ENCODE measurements at places on chromosomes 3 and 15.

GRCh38 chr3:93931597-93932229 is 42.0 kb downstream of the PROS1 start:
- DNase-seq: no peak

DNA sequence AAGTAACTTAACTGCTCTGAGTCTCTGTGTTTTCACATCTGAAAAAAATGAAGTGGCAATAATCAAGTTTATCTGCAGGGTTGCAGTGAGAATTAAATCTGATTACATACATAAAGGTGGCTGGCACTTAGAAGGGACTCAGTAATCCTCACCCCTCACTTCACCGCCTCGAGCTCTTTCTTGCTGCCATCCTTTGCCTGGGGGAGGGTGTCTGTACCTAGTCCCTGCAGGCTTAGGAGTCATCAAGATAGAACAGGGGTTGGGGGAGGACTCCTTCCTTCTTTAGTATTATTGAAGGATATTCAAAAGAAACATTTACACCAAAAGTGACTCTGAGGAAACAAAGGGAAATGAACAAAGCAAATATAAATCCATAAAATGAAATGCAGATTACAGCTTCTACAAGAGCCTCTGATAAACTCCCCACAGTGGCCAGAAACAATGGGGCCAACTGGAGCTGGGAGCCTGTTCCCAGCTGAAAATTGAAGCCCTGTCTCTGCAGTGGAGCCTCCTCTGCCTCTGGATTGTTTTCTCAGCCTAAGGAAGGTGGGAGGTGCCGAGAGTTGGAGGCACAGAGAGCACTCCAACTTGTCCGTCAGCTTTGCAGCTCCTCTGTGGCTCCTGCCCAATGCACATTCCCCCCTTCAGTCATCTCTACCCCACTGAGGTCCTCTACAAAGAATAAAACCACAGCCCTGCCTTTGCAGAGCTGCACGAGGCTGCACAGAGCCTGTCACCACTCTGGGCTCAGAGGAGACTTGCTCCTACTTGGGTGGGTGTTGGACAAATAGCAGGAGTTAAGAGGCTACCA is 41.8 kb downstream of the CRYGS start:
- DNase-seq: no peak

DNA sequence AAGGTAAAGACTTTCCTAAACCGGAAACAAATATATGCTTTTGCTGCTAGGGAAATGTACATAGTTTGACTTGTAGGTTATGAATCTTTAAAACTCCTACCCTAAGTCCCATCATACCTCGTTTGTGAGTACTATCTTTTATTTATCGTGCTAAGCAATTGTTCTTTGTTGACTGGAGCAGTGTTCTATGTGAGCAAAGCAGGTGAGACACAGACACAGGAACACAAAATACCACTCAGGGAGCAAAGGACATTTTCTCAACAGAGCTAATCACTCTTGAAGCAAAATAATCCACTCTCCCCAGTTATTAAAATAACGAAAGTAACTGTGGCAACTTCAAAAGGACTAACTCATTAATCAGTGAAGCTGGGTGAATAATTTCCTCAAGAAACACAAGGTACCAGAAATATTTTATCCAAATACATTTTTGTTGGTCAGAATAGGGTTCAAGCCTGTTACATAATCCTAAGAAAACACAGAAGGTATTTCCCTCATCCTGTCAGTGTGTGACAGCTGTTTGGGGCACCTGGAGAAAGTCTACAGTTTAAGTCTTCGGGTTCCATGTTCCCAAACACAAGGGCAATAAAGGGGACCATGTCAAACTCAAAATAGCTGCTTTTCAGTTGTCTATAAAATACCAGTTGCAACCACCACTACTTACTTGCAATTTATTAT is 407.7 kb downstream of the FOXP1 start:
- DNase-seq: no peak

GRCh38 chr3:89402051-89402450 is 294.6 kb downstream of the EPHA3 start:
- no peak for DNase-seq

GRCh38 chr3:186640473-186640818 is 247 bp downstream of the FETUB start:
- no peak for DNase-seq

- no peak for DNase-seq
Observed at GRCh38 chr3:125165189-125165947, 47.2 kb downstream of the SLC12A8 start.

GRCh38 chr3:72633121-72633520 is 215.1 kb downstream of the SHQ1 start:
- DNase-seq: no peak

DNA sequence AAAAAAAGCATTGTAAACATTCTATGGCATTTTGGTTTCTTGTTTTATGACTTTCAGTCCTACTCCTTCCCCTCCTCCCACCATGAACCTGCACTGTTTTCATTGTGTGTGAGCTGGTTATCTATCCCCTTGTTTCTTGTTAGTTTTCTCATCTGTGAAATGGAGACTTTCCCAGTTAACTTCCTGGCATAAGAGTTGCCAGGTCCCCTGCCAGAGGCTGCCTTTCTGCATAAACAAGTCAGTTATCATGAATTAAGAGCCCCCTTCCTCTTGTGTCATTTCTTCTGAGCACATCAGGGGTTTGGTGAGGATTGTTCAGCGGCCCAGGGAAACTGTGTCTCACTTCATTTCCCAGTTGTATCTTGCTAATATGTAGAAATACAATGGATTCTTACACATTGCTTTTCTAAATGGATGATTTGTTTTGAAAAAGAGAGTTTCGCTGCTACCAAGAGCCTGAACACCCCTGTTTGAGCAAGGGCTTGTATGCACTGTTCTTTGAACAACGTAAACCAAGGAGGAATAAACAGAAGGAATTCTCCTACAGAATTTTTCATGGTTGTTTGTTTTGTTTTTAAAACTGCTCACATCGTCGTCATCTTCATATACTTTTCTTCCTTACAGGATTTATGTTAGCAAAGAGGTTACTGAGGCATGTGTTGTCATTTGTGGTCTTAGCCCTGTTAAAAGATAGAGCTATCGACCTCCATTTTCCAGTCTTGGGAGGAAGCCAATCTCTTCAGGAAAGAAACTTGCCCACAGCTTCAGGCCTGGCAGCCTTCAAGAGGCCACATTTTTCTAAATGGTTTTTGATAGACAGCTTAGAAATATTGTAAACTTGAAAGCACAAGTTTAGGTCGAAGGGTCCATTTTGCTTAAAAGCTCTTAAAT is 144.6 kb upstream of the IL12A start:
- no peak for DNase-seq

- DNase-seq: no peak
Observed at GRCh38 chr3:76917436-76917835, 122.5 kb upstream of the ROBO2 start.

DNA sequence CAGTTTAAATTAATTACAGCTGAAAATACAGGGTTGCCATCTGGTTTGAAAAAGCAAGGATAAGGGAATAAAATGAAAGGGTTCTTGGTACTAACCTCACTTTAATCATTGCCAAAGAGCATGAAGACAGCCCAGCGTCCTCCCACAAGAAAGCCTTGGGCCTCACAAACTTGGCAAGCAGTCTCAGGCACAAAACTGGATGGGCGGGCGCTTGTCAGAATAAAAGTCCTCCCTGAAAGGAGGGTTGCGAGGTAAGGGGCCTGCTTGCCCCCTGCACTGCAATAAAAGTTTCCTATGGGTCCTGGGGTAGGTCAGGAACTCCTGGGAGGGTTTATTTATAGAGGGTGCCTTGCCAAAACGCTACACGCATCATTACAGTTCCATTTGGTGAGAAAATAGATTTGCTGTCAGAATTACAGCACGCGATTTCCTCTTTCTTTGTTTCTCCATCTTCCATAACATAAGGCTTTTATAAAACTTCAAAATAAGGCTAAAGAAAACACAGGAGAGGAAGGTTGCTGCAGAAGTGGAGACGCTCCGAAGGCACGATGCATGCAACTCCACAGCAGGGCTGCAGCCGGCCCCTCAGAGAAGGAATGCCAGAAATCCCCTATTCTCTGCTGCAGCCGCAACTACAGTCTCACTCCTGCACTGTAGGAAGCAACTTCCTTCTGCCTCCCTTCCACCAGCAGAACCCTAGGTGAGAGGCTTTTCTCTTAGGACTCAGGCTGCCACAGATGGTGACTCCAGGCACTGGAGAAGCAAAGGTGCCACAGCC is 61.3 kb downstream of the VGLL4 start:
- DNase-seq: no peak

GRCh38 chr15:98896802-98897732 is 110.5 kb downstream of the PGPEP1L start:
- DNase-seq: no peak

DNA sequence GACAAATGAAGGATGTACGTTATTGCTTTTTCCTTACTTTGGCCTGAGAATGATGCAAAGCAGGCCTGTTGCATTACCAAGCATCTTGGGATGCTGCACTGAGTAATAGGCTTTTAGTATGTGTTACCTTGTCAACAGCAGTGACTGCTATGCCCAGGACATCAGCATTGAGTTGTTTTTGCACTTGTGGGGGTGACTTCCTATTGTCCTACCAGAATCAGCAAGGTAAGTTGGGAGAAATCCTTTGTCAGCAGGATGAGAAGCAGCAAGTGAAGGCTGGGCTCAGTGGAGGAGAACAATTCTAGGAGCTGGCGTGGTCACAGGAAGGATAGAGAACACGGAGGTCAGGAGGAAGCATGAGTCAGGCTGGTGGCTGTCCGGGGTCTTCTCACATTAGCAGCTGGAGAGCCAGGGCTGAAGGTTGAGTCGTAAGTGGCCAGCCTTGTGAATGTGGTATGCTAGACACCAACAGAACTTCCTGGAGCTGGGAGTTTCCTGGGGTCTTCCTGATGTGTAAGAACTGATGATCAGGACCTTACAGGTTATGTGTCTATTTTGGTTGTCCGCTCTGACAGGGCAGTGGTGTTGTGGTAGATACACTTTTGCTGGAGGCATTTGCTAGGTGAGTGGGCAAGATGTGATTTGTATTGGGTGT is 142.7 kb downstream of the FNDC3B start:
- DNase-seq: no peak

DNA sequence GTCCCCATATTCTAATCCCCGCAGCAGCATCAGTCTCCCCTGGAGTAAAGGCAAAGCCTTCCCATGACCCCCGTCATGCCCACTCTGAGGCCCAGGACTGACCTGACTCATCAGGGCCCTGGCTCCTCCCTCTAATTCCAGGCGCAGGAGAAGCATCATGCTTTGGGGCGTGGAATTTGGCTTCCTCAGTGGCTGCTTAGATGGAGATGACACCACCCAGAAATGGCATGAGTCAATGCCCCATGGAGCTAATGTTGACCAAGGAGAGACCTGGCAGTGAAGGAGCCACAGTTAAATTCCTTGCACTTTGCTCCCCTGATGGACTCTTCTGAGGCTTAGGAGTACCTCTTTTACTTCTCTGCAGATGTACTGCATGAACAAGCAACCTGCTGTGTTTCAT is 204.2 kb upstream of the PROK2 start:
- no peak for DNase-seq

DNA sequence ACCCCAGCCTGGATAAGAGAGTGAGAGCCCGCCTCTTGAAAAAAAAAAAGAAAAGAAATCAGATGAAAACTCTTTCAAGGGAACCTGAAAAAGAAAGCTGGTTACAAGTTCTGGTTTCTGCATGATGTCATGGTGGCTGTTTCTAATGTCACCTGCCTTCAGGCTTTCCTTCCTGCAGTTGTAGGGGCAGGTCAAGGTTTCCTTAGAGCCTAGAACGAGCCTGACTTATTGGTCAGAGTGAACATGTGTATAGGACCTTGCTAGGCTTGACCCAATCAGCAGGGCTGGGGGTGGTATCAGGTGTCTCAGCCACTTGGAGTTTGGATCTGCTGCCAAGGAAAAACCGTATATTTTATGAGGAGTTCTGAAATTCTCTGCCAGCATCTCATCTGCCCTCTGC is 3.8 kb downstream of the IVD start:
- DNase-seq: no peak

DNA sequence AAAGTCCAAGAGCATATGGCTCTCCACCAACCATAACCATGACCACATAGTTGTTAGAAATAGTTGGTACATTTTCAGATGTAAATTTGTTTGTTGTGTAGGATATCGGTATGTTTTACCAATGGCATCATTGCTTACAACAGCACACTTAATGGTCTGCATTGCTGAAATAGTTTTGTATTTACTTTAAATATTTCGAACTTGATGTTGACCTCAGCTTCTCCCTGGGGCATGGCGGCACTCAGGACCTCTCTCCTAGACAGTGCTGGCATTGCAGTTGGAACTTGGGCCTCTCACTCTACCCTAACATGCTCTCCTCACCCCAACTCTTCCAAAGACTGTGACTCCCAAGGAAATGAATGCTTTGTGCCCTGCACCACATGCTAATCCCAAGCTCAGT is 5.0 kb downstream of the SLC22A13 start:
- no peak for DNase-seq

GRCh38 chr3:194354315-194354714 is 3.2 kb upstream of the CPN2 start:
- no peak for DNase-seq

GRCh38 chr3:110743202-110743601 is 328.4 kb upstream of the NECTIN3 start:
- DNase-seq: no peak

- no peak for DNase-seq
Observed at GRCh38 chr15:48814286-48814685, 3.4 kb upstream of the CEP152 start.

DNA sequence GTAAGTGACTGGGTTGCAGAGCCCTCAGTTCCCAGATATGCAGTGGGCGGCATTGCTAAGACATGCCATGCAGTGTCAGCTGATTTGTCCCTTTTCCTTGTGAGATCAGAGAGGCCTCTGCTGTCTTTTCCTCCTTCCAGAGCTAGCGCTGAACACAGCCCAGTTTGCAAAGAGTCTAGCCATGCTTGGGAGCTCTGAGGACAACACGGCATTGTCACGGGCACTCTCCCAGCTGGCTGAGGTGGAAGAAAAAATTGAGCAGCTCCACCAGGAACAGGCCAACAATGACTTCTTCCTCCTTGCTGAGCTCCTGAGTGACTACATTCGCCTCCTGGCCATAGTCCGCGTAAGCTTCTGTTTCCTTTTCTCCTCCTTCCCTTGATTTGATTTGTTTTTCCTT is 20.0 kb upstream of the SNX22 start:
- no peak for DNase-seq

GRCh38 chr3:28891485-28891884 is 389.4 kb upstream of the RBMS3 start:
- DNase-seq: no peak

DNA sequence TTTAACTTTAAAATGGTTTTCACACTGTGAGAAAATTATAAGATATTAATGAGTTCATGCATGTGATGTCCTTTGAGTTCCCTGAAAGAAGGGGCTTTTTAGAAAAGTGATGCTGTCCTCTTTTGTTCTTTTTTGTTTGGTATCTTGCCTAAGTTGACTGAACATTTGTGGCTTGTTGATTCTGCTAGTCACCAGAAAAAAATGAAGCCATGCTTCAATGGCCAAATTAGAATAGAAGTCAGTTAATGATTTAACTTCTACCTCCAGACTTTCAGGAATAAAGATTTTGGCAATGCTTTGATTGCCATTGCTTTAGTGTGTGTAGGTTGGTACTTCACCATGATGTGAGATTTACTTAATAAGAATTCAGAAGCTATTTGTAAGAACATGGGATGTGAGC is 260.6 kb upstream of the NECTIN3 start:
- DNase-seq: no peak

GRCh38 chr15:98845138-98845884 is 162.3 kb downstream of the PGPEP1L start:
- DNase-seq: no peak

Measured in esophagus squamous epithelium (tissue), 5 donors.